ENCODE measurements at places on chromosomes 1 and 21.

- DNase-seq = no peak
Observed at GRCh38 chr1:111213412-111213811, 13.0 kb upstream of the DENND2D start.

GRCh38 chr21:32415451-32416398, 3.2 kb downstream of the EVA1C start:
- DNase-seq = no peak

DNA sequence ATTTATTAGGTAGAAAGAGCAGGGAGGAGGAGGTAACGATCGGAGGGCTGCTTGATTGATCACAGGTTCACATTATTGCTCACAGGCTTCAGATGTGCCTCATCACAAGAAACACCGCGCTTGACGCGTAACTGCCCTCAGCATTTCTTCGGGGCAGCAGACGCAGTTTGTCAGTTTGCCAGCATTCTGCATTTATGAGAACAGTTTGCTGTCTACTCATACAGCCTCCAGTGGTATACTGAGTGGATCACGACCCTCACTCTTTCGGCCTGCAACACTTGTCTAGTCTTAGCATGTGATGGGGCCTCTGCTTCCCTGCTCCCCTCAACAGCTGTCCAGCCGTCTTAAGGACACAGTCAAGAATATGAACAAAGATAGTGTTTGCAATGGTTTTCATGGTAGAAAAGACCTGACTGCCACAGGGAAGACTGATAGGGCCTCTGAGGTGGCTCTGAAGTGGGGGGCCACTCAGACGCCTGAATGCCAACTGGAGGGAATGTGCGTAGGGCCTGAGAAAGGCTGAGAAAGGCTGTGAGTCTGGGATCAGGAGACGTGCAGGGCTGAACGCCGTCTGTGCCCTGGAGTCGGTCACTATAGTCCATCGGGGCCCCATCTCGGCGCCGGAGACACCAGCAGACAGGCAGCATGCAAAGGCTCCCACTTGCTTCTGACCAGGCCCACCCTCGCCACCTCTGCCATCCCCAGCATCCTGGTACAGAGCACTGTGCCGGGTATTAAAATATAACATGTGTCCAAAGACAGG, 45.0 kb downstream of the UBE2G2 start:
- no peak for DNase-seq

GRCh38 chr1:180163041-180163440, 8.4 kb downstream of the QSOX1 start:
- DNase-seq = no peak

- DNase-seq = no peak
Observed at GRCh38 chr1:210360852-210361477, 32.3 kb downstream of the HHAT start.

DNA sequence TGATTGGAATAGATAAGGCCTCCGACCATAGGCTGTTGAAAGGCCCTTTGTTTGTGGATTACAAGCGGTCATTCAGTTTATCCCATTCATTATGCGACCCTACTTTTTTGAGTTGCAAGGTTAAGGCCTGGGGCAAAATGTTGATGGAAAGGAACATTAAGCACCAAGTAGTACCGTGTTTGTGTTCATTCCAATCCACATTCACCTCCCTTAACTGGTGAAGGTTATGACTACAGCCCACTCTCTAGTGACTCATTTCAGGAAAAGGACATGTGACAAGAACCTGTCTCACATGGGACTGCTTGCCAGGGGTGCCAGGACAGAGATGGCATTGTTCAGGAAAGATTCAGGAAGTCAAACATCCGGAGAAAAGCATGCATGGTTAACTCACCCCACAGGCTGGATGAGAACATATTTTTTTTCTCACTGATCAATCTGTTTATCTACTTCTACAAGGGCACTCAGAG, 81.6 kb downstream of the CD58 start:
- DNase-seq = no peak

- no peak for DNase-seq
Observed at GRCh38 chr1:47931395-47931794, 65.8 kb downstream of the TRABD2B start.

DNA sequence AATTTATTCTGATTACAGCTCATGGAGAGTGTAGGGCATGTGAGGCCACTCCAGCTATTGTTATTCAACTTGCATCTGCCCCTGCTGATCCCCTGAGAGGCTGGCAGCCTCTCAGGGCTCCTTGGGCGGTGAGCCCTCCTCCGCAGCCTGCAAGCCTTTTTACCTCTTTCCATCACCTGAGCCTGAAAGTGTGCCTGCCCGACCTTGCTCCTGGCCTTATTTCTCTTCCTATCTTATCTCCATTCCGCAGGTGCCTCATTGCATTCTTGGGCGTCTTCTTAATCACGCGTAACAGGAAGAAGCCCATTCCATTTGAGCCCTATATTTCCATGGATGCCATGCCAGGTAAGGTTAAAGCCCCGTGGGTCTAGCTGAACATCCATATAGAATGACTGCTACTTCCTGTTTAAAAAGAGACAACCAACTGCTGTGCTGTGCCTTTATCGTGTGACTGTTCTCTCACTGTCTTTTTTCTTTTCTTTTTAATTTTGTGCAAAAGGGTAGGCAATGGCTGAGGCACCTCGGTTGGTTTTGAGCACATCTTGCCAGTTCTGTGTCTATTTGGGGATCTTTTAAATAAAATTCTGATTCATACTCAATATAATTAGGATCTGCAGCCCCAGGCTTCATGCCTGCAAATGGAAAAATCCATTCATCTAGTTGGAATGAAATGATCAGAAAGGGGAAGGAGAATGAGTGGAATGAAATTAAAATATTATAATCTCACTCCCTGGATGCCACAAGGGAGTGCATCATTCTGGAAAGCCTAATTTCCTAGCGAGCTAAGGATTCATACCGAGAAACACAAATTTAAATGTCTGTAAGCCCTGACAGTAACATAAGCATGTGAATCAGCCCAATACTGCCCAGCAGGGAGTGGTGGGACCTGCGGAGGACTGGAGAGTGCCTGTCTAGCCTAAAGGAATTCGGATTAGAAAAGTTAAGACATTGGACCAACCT, 38.6 kb upstream of the RCAN3 start:
- DNase-seq = no peak

DNA sequence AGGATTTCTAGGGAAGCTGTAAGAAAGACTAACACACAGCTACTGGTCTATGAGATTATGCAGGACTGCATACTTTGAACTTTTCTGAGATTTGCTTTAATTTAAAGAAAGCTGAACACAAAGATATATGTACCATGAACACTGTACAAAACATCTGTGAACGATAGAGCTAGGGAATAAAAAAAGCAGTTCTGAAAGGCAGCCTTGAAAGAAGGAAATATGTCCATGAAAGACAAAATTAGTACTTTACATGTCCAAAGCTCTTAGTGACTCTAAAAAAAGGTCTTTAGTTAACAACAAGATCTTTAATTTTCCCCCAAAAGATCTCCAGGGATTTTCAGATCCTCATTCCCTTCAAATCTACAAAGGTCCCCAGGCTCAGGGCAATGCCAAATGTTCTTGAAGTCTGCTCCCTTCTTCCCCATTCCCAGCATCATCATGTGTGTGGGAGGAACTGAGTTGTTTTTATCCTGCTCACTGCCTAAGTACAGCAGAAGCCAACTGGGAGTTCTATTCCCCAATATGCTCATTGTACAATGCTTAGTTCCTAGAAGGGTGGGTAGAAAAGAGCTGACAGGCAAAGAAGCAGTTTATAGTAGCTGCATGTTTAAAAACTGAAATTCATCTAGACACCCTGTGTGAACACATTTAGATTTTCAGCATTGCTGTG, 60.1 kb upstream of the PTCH2 start:
- no peak for DNase-seq

DNA sequence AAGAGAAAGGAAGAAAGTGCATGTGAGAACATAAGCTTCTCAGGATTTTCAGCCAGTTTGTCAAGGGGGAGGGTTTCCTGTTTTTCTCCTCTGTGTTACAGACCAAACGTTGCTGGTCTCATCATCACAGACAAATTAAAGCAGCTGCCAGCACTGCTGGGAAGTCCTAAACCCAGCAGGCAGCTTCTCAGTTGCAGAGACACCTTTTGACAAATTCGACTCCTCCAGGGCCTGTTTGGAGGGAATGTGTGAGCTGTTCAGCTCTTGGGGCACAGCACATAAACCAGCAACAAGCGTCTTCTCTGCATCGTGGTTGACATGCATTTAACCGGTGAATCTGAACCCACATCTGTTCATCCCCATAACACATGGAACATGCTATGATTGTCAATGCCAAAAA, 454.6 kb upstream of the RUNX1 start:
- DNase-seq = peak; percentile 22

- DNase-seq = no peak
Observed at GRCh38 chr1:206955476-206956451, 9.5 kb upstream of the PIGR start.

GRCh38 chr1:116078699-116079223, 32.4 kb upstream of the MAB21L3 start:
- no peak for DNase-seq

DNA sequence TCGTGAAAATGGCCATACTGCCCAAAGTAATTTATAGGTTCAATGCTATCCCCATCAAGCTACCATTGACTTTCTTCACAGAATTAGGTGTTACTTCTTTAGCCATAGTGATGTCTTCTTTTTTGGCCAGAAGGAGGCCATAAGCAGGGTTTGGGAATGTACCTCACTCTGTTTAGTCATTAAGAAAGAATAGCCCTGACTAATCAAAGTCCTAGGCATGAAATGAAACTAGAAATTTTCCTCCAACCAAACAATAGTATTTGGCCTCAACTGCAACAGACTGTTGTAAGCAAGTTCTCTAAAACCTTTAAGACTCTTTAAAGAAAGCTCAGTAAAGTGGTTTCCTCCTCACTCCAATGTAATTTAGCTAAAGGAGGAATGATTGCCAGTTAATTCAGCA, 163.9 kb downstream of the AKT3 start:
- DNase-seq = no peak

- DNase-seq = no peak
Observed at GRCh38 chr1:158398818-158399514, at the start of gene OR10T2. OR10T2 (minus strand) TSS chr1:158399466; CDS start chr1:158399466, 0 bp downstream.

DNA sequence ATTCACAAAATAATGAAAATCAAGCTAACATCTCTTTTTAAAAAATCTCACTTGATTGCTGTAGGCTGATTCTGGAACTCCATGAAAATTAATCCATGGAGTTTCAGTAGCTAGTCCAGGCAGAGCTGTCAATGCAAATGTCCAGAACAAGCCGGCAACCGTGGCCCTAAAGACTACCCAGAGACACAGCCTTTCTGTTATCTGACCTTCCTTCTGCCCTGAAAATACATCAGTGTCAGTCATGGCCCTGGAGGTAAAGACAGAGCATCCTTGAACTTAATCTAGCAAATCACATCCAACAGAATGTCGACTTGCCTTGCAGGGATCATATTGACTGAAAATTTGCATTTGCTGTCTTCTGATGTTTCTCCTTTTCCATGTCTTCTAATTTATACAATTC, 887.4 kb upstream of the B3GALT2 start:
- no peak for DNase-seq

Measured in T-cell (primary cell).